ENCODE measurements at places on chromosomes 16 and 17. TPM values are rescaled to one million over a fixed set of nuclear protein-coding genes. Genes with fewer than 3 reads are reported as not detected.

Gene OTOA
- 0.09 TPM for total RNA-seq

DNA sequence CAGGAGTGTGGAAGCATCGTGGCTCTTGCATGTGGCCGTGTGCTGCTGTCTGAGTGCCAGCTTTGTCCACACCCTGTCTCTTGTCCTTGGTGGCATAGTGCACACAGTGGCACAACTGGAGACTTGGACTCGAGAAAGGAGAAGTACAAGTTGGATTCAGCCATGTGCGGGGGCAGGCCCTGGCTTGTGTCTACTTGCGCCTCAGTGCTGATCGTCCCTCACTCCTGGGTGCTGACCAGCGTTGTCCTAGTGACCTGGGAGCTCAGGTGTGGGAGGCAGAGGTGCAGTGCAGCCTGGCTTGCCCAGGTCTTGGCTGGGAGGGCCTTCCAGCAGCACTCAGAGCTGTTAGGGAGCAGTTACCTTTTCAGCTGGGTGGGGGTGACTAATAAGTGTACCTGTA lies 20.6 kb downstream of the MPRIP start:
- no peak for DNase-seq

DNA sequence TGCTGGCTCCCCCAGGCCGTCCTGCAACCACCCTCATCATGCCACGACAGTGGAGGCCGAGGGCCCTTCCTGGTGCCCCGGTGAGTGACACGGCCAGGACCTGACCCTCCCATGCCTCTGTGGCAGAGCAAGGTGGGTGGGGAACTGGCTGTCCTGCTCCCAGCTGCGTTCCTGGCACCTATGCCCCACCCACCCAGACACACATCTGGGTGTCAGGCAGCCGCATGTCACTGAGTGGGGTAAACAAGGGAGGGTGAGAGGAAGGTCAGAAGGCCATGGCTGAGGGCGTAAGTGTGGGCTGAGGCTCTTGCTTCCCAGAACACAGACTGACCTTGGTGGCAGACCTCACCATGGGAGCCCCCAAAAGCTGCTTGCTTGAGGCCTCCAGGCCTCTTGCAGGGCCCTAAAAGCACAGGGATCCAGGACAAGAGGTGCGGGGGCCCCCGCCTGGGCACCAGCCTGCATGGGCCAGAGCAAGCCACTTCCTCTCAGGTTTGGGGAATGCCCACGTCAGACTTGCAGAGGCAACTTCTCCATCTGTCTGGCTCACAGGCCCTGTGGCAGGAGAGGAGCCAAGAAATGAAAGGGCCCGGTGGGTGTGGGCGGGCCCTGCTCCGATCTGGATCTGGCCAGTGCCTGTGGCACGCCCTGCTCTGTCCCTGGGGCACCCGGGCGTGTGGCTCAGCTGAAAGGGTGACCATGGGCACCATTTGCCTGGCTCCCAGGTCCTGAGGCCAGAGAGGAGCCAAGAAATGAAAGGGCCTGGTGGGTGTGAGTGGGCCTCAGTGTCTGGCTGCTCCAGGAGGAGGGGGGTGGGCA lies 3.9 kb upstream of the CCDC57 start:
- no peak for DNase-seq

Gene ZNF385C
- total RNA-seq = 0.26 TPM

Gene CBFA2T3
- 48.0 TPM for total RNA-seq

DNA sequence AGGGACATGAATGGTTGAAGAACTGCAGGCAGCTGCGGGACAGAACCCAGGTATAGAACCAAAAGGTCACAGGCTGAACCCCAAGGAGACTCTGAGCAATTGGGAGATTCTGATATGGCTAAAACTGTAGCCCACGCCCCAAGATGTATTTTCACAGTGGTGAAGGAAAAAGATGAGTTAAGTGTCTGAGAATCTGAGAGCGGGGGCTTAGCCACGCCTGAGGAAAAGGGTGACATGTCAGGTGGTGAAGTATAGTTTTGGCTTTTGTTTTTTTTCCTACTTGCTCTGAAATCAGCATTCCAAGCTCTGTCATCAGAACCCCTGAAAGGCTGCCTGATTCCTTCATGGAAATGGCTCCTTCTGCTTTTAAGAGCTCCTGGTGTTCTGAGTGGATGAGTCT lies 73.3 kb downstream of the AKAP1 start:
- DNase-seq = no peak

GRCh38 chr16:57775661-57776469 lies 26.4 kb downstream of the KIFC3 start:
- DNase-seq = no peak

GRCh38 chr17:60601447-60602384 lies 1.7 kb downstream of the PPM1D start:
- peak; percentile 77 for DNase-seq

- no peak for DNase-seq
Observed at GRCh38 chr17:35103271-35103670, 16.4 kb downstream of the RAD51D start.

All from OCI-LY7 (cell line).